Pericardium fibroblast (primary cell): ENCODE measurements at places on chromosomes 3 and 15. TPM values are rescaled to one million over a fixed set of nuclear protein-coding genes. Genes with fewer than 3 reads are reported as not detected.

HESX1 gene
- not detected in 2 replicates for total RNA-seq

KLHDC8B gene
- 23.7 and 45.9 TPM in 2 replicates for total RNA-seq

FOXB1 gene
- not detected in 2 replicates for total RNA-seq

ACKR2 gene
- total RNA-seq, result 1.9 and 3.9 TPM in 2 replicates

CLDN18 gene
- total RNA-seq, result not detected in 2 replicates

MEIS2 gene
- total RNA-seq, result 55.2 and 72.2 TPM in 2 replicates

PPP4R2 gene
- total RNA-seq, result 27.3 and 30.0 TPM in 2 replicates

ECT2 gene
- total RNA-seq, result 6.0 and 6.9 TPM in 2 replicates

TMCO5A gene
- not detected in 2 replicates for total RNA-seq
